ENCODE measurements at places on chromosomes 2 and 18.
A peak's percentile ranks its signal among the peaks of the same experiment; 100 is the strongest.

DNA sequence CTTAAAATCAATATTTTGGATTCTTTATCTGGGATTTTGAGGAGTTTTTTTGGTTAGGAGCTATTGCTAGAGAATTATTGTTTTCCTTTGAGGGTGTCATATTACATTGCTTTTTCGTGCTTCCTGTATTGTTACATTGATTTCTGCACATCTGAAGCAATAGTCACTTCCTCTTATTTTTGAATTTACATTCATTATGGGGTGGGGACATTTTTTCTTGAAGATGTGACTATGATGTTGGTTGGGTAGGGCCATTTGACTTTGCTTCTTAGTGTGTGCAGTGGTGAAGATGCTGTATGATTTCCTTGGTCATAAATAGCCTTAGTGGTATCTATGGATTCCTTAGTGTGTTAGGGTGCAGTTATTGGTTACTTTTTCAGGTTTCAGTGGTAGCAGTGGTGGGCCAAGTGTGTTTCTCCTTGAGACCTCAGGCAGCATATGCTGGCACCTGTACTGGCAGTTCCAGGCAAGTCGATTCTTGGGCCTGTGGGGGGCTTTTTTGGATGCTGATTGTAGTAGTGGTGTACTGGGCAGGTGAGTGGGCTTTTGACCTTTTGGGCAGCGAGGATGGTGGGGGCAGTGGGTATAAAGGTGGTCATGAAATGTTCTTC, 61.8 kb downstream of the ARHGAP25 start:
- no peaks in the 10 kb centered on the region for H3K27me3 ChIP-seq
- H3K4me3 ChIP-seq: no peak overlapping the region
- H3K4me1 ChIP-seq: no peaks in the 10 kb centered on the region
- no peak for DNase-seq

GRCh38 chr18:24427484-24427883, 1.0 kb downstream of the IMPACT start:
- H3K36me3 ChIP-seq: peaks cover 2% of the 10 kb centered on the region
- H3K27ac ChIP-seq: no peak overlapping the region
- no peaks in the 10 kb centered on the region for H3K27me3 ChIP-seq
- H3K4me3 ChIP-seq: peak overlapping the region; percentile 74

GRCh38 chr2:230904856-230905447, 20.1 kb downstream of the GPR55 start:
- H3K36me3 ChIP-seq: no peaks in the 10 kb centered on the region
- DNase-seq: no peak
- H3K4me3 ChIP-seq: no peak overlapping the region
- H3K27ac ChIP-seq: no peak overlapping the region

DNA sequence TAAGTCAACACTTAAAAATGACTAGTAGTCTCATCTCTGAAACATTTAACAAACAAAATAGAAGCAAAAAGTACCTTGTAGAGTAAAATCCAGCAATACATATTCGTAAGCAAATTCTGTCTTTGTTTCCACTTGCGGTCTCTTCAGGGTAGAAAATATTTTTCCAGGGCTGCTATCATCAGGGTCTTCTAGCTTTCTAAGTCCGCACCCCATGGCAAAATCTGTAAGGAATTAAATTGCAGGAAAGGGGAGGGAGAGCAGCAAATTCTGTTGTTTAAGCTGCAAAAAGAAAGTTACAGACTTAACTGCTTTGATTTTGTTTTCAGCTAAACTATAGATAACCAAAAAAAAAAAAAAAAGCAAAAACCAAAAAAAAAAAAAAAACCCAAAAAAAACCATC, at the start of gene RFTN2:
RFTN2 (minus strand) TSS at position 342 of the 400 bp plus-strand sequence; CDS start at position 213, 129 bp downstream.
- H3K4me1 ChIP-seq: no peaks in the 10 kb centered on the region
- DNase-seq: no peak

GRCh38 chr2:124534028-124534427, 508.9 kb downstream of the CNTNAP5 start:
- H3K27ac ChIP-seq: no peak overlapping the region
- no peaks in the 10 kb centered on the region for H3K27me3 ChIP-seq
- H3K36me3 ChIP-seq: no peaks in the 10 kb centered on the region
- H3K4me1 ChIP-seq: no peaks in the 10 kb centered on the region

- no peak for DNase-seq
- no peak overlapping the region for H3K27ac ChIP-seq
- H3K27me3 ChIP-seq: no peaks in the 10 kb centered on the region
- H3K4me3 ChIP-seq: no peak overlapping the region
- no peaks in the 10 kb centered on the region for H3K4me1 ChIP-seq
These were observed 690.2 kb upstream of the POU3F3 start for GRCh38 chr2:104163611-104164130.

GRCh38 chr2:39919511-39920306, 140.7 kb upstream of the THUMPD2 start:
- no peaks in the 10 kb centered on the region for H3K27me3 ChIP-seq
- H3K27ac ChIP-seq: no peak overlapping the region
- no peaks in the 10 kb centered on the region for H3K36me3 ChIP-seq
- H3K4me3 ChIP-seq: no peak overlapping the region

- no peak overlapping the region for H3K4me3 ChIP-seq
- no peak for DNase-seq
- no peaks in the 10 kb centered on the region for H3K27me3 ChIP-seq
- H3K27ac ChIP-seq: no peak overlapping the region
- peaks cover 15% of the 10 kb centered on the region for H3K4me1 ChIP-seq
- no peaks in the 10 kb centered on the region for H3K36me3 ChIP-seq
These were observed 145.0 kb downstream of the SRBD1 start for GRCh38 chr2:45466053-45466452.

GRCh38 chr2:62423235-62423634, 82.8 kb downstream of the TMEM17 start:
- H3K27ac ChIP-seq: no peak overlapping the region
- H3K36me3 ChIP-seq: no peaks in the 10 kb centered on the region

- no peak overlapping the region for H3K27ac ChIP-seq
- no peaks in the 10 kb centered on the region for H3K4me1 ChIP-seq
- H3K36me3 ChIP-seq: no peaks in the 10 kb centered on the region
- H3K4me3 ChIP-seq: no peak overlapping the region
These were observed 165.9 kb upstream of the RND3 start for GRCh38 chr2:150653351-150653750.

DNA sequence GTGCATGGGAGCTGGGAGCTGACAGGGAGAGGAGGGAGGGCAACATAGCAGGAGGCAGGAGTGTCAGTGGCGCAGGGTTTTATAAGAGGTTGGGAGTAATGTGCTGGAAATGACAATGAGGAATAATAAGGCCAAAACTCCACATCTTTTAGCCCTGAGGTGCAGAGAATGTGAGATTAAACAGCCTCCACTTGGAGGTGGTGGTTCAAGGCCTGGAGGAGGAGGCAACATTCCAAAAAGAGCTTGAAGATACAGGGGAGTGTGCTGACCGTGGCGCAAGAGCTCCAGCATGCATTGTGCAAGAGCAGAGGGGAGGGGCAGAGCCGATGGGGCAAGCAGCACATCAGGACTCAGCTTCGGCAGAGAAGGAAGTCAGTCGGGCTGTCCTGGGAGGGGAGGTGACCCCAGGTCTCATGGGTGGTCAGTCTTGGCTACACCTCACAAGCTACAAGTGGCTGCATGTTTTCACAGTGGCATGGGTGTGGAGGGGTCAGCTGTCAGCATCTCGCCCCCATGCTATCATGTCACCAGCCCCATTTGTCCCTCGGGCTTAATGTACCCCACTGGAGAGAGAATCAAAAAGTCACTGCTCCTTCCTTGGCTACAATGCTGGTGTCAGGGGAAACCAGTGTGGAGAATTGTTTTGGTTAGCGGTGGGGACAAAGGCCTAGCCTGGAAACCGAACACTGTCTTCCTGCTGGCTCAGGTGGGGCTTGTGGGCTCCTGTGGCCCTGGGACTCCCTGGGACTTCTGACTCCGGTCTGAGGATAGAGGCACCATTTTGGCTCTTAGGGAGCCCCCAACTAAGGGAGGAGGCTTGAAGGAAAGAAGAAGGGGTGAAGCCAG, 208.0 kb downstream of the ZFP36L2 start:
- DNase-seq: no peak
- no peaks in the 10 kb centered on the region for H3K36me3 ChIP-seq
- no peak overlapping the region for H3K27ac ChIP-seq
- H3K4me1 ChIP-seq: no peaks in the 10 kb centered on the region
- no peak overlapping the region for H3K4me3 ChIP-seq
- no peaks in the 10 kb centered on the region for H3K27me3 ChIP-seq

- H3K27ac ChIP-seq: no peak overlapping the region
- H3K4me3 ChIP-seq: no peak overlapping the region
- H3K36me3 ChIP-seq: no peaks in the 10 kb centered on the region
- DNase-seq: no peak
These were observed 25.9 kb downstream of the COLEC11 start for GRCh38 chr2:3620834-3621233.

DNA sequence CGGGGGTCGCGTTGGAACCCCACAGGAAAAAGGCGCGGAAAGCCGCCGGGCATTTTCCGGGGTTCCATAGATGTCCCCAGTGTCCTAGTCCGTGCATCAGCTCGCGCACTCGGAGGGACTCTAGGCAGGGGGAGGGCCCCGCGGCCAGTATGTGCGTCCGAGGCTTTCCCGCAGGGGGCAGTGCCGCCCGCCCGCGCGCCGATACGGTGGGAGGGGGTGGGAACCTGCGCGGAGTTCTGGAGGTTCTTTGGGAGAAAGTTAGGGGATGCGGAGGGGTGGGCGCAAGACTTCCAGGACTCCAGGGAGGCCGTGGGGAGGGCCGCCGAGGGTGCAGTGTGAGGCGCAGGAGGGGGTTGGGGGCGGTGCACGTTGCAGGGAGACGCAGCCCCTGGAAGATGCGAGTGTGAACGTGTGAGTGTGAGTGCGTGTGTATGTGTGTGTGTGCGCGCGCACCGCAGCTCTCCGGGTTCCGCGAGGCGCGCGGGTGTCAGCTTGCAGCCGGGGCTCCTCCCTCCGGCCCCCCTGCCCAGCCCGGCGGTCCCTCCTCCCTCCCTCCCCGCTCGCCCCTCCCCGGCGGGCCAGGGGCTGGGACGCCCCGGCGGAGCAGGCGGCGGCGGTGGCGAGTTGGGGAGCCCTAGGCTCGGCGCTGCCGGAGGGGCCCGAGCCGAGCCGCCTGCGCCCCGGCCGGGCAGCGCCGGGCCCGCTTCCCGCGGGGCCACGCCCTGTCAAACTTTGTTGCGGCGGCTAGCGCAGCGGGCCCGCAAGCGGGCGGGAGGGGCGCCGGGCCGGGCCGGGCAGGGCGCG, at the start of gene TCF7L1:
TCF7L1 (plus strand) TSS at position 559 of the 804 bp plus-strand sequence. CDS start 293 bp downstream, outside the sequence.
- DNase-seq: peak; percentile 37
- H3K4me3 ChIP-seq: peak within 1 kb of the TSS; percentile 97
- no peaks in the 10 kb centered on the region for H3K27me3 ChIP-seq
- peak within 1 kb of the TSS; percentile 74 for H3K27ac ChIP-seq
- H3K4me1 ChIP-seq: peaks cover 33% of the 10 kb centered on the region

GRCh38 chr2:147430408-147430807, 414.4 kb upstream of the ACVR2A start:
- H3K27ac ChIP-seq: no peak overlapping the region
- H3K36me3 ChIP-seq: no peaks in the 10 kb centered on the region
- no peak overlapping the region for H3K4me3 ChIP-seq
- no peaks in the 10 kb centered on the region for H3K4me1 ChIP-seq
- no peaks in the 10 kb centered on the region for H3K27me3 ChIP-seq
- DNase-seq: no peak

GRCh38 chr2:70549064-70549710, 4.4 kb downstream of the TGFA start:
- H3K27ac ChIP-seq: no peak overlapping the region
- no peak for DNase-seq
- no peak overlapping the region for H3K4me3 ChIP-seq
- H3K27me3 ChIP-seq: no peaks in the 10 kb centered on the region

GRCh38 chr2:6067806-6068205, 375.6 kb downstream of the SOX11 start:
- no peaks in the 10 kb centered on the region for H3K27me3 ChIP-seq
- H3K4me1 ChIP-seq: no peaks in the 10 kb centered on the region
- H3K36me3 ChIP-seq: no peaks in the 10 kb centered on the region
- H3K4me3 ChIP-seq: no peak overlapping the region

GRCh38 chr2:197875763-197876162, 71.4 kb downstream of the PLCL1 start:
- H3K4me3 ChIP-seq: no peak overlapping the region
- H3K36me3 ChIP-seq: no peaks in the 10 kb centered on the region
- DNase-seq: no peak
- no peaks in the 10 kb centered on the region for H3K27me3 ChIP-seq

DNA sequence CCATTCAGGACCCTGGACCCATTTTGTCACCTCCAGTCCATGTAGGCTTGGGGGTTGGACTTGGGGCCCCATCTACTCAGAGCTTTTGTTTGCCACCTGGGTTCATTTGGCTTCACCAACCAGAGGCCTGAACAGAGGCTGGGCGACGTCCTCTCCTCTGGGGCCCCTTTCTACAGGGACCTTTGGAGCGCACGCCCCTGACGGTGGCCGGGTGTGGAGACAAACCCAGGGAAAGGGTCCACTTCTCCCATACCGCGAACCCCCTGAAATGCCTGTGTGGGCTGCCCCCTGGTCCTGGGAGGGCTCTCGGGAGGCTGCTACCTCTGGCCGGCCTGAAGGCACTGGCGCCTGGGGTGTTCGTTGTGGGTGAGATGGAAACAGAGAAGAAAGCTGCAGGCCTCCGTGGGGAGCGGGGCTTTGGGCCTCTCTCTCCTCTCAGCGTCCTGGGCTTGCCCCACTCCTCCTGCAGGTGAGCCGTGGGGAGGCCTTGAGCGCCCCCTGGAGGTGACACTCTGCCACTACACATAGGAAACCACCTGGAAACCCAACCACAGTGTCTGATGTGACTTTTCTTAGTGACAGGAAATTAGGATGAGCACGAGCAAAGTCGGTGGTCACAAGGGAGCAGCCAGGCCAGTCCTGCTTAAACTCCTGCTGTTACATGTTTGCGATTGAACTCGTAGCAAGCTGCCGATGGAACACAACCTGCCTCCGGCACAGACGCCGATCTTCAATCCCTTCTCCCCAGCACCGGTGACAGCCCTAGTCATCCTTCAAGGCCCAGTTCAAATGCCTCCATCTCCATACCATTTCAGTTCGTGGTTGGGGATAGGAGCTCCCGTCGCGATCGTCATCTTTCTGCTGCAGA, 12.0 kb upstream of the NTSR2 start:
- no peak for DNase-seq
- H3K27me3 ChIP-seq: no peaks in the 10 kb centered on the region
- peaks cover 10% of the 10 kb centered on the region for H3K4me1 ChIP-seq
- no peak overlapping the region for H3K4me3 ChIP-seq
- no peak overlapping the region for H3K27ac ChIP-seq
- no peaks in the 10 kb centered on the region for H3K36me3 ChIP-seq

GRCh38 chr2:139099721-139100120, 319.5 kb upstream of the NXPH2 start:
- DNase-seq: no peak
- no peak overlapping the region for H3K4me3 ChIP-seq
- no peak overlapping the region for H3K27ac ChIP-seq

DNA sequence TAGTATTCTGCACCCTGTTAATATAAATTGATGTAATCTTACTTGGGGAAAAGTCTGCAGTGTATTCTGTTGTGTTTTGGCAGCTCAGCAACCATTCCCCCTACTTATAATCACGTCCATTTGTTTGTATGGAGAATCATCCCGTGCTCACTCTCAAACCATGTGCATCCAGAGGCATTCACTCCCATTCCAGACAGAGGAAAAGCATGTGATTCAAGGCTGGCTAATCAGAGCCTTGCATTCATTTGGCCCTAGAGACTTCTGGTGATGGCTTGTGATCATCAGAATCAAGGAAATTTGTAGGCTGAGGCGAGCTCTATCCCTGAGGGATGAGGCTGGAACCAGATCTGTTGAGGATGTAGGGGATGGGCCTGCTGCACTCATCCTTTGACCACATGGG, 5.1 kb upstream of the WIPF1 start:
- H3K27me3 ChIP-seq: no peaks in the 10 kb centered on the region
- H3K4me3 ChIP-seq: no peak overlapping the region
- H3K4me1 ChIP-seq: peaks cover 18% of the 10 kb centered on the region
- no peaks in the 10 kb centered on the region for H3K36me3 ChIP-seq
- DNase-seq: no peak

All from thoracic aorta (tissue), 2 donors.